Dermis microvascular lymphatic vessel endothelial cell (primary cell): ENCODE measurements at places on chromosomes 5 and 9. TPM values are rescaled to one million over a fixed set of nuclear protein-coding genes. Genes with fewer than 3 reads are reported as not detected.

The TNIP1 gene
- total RNA-seq: 69.1 and 93.1 TPM in 2 replicates

The STK32A gene
- total RNA-seq: 0.13 and 0.25 TPM in 2 replicates

The AQP7 gene
- not detected in 2 replicates for total RNA-seq

The INSL6 gene
- not detected in 2 replicates for total RNA-seq

The PCDHB15 gene
- 0.26 and 0.76 TPM in 2 replicates for total RNA-seq

The OSTF1 gene
- 86.7 and 87.6 TPM in 2 replicates for total RNA-seq

The ARHGAP26 gene
- 25.2 and 36.2 TPM in 2 replicates for total RNA-seq

The ENTREP1 gene
- total RNA-seq: 4.6 and 11.5 TPM in 2 replicates

The DMRTA1 gene
- under 0.01 and 0.13 TPM in 2 replicates for total RNA-seq

The LRRC19 gene
- total RNA-seq: not detected in 2 replicates

The REEP2 gene
- total RNA-seq: 1.2 and 1.6 TPM in 2 replicates
